Fibroblast of skin of abdomen (primary cell): ENCODE measurements at places on chromosomes 11 and 22.

GRCh38 chr22:40593460-40594273, 42.9 kb downstream of the MRTFA start:
- no peak for DNase-seq

- no peak for DNase-seq
Measured at GRCh38 chr11:72454791-72455190, 20.5 kb upstream of the CLPB start.

- DNase-seq = no peak
Measured at GRCh38 chr22:40817737-40818136, 1.4 kb downstream of the SLC25A17 start.

DNA sequence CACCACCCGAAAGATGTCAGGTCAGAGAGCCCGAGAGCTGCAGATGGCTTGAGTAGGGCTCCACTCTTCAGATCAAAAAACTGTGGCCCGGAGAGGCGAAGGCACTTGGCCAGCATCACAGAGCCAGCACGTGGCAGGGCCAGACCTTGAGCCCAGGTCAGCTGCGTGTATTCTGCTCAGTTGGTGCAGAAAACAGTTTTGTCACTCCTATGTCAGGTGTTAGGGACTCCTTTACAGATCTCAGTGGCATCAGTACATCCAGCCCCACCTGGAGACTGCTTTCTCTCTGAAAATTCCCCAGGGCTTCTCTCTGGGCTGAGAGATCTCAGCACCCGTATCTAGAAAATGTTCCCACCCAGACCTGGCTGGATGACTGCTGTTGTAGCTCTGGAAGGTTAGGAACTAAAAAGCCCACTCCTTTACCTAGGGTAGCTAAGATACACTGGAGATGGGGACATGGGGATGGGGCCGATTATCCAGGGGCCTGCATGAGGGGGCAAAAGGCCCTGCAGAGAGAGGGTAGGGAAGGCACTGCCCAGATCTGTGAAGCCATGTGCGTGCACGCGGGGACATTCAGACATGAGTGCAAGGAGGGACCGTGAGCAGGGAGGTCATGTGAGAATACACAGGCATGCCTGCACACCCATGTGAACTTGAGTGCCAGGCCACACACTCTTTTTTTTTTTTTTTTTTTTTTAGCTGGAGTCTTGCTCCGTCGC, 3.4 kb downstream of the APOA1 start:
- no peak for DNase-seq

DNA sequence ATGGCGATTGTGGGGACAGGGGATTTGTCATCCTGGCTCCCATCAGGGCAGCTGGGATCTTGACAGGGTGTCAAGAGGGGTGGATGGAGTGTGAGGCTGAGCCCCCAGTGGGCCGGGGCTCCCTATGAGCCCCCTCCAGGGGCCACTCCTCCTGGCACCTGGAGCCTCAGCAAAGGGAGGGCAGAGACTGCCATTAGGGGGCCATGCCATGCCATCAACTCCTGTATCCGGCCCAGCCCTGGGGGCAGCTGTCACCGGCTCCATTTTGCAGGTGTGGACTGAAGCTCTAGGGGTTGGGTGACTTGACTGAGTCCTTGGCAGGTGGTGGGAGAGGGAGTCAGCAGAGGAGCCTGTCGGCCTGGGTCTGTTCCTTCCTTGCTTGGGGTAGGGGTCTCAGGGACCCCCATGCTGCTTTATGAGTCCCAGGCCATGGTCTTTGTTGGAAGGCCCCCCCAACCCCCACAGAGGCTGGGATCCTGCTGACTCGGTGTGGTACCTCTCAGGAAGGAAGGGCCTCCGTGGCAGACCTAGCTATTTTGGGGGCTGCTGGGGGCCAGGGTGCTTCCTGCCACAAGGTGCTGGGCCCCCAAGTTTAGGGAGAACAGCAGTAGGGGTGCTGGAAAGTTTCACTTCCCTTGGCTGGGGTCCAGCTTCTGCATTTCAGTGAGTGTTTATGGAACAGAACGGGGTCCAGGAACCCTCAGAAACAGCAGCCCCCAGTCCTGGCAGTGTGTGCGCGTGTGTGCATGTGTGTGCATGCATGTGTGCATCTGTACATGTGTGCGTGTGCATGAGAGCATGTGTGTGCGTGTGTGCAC, 1.5 kb downstream of the ACY3 start:
- no peak for DNase-seq

DNA sequence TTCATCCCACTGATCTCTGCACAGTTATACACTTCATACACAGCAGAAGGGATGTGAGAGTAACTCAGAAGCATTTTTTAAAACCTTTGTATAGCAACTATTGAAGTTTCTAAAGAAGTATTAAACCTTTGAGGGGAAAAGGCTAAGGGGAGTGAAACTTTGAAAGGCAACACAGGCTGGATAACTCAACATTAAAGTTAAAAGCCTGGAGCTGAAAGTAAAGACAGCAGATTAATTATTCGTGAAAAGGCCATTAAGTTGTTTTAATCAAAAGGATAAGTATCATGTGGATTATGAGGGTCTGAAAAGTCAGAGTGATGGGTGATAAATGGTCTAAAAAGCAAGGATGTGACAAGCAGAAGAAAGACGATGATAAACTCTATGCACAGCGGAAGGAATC, 17.5 kb downstream of the WT1 start:
- no peak for DNase-seq

DNA sequence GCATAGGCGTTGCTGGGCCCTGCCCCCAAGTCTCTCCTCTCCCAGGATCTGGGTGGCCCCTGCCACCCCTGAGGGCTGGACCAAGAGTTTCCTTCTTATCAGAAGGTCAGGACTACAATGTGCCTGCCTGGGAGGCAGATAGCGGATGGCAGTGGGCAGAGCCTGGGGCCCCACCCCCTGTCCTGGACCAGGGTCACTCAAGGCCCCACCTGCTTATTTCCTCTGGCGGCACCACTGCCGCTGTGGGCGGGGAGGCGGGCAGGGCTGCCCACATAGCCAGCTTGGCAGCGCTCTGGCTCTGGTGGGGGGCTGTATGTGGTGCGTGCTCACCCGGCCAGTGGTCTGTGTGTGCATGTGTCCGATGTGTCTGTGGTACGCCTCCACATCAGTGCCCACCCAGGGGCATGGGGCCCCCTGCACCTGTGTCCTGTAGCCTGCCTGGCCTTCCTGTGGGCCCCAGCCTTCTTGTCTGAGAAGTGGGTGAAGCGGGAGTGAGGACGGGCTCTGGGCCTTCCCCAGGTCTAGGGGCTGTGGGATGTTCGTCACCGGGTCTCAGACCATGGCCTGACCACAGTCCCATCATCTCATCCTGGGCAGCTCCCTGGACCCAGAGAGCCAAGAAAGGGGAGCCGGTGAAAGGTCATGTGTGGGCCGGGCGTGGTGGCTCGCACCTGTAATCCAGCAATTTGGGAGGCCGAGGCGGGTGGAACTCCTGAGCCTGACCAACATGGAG, 3.0 kb downstream of the GAS2L1 start:
- no peak for DNase-seq
